ENCODE measurements at places on chromosomes 7 and 10.

DNA sequence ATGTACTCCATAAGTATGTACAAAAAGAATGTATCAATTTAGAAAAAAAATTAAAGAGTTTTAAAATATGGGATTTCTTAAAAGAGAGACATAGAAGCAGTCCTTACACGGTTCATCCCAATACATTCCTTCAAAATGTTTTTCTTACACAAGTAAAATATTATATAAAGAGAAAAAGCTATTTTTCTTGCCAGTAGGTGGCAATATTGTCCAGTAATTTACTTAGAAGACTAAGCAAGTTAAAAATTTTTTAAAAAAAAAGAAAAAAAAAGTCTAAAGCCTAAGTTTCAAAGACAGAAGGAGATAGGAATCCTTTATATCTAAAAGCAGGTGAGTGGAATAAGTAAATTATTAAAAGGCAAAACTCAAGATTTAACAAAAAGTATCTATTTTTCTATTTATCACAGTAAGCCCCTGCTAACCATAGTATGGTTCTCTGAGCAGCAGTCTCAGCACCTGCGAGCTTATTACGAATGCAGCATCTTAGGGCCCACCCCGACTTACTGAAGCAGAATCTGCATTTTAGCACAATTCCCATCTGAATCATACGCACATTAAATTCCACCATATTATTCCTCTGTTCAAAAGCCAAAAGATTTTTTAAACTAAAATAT, 240.6 kb downstream of the DGKI start:
- DNase-seq, result no peak

- no peak for DNase-seq
Observed at GRCh38 chr10:15137636-15138035, 30.9 kb downstream of the NMT2 start.

DNA sequence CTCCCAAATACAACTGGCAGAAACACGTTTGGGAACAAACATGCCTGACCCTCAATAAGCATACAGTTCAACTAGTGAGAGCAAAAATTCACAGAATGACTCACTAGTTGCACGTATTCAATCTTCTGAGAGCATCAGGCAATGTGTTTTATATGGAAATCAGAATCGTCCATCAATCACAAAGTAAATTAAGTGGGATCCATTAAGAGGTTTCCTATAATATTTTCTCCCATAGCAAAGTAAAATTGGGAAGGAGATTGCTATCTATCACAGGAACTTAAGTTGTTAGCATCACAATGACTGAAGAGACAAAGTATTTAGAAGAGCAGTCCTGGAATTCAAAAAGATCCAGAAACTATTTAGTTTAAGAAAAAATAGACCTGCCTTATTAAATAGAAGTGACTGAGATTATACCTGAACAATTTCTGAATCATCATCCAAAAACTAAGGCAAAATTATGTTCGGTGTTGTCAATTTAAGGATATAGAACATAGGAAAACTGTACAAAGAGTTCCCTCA, 28.3 kb downstream of the INHBA start:
- no peak for DNase-seq

DNA sequence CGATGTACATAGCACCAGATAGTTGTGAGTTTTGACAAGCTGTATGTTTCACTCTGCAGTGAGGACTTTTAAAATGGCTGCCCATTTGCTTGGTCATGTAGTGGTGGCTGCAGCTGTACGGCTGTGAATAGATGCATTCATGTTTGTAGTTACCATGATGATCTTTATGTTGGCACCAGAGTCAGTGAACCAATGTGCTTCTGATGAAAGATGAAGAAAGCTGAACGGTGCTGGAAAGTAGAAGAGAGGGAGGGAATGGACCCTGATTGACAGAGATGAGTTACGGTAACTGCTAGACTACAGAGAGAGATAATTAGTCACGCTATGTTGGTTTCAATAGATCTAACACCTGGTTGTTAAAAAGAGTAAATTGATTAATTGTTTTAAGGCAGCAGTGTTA, 256.8 kb downstream of the CELF2 start:
- DNase-seq, result no peak

DNA sequence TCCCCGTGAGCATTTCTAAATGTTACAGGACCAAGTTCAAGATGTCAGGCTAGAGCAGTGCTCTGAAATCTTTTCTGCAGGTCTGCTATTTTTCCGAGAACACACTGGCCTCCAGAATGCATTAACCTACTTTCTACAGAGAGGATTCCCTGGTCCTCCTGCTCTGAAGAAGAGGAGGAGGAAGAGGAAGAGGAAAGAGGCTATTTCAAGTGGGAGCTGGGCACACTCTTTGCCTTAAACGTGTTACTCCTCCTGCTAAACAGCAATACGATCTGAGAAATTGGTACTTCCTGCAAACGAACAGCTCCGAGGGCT, 157.4 kb downstream of the FRMD4A start:
- no peak for DNase-seq
